ENCODE measurements at places on chromosomes 12 and 14. TPM values are rescaled to one million over a fixed set of nuclear protein-coding genes. Genes with fewer than 3 reads are reported as not detected.

- DNase-seq = no peak
Measured at GRCh38 chr14:90839889-90840266, 23.6 kb upstream of the TTC7B start.

The FOXN4 gene
- total RNA-seq = 0.22 TPM

GRCh38 chr14:26765301-26765700 lies 167.5 kb upstream of the NOVA1 start:
- no peak for DNase-seq

The TMEM132C gene
- 3.4 TPM for total RNA-seq

- DNase-seq = no peak
Measured at GRCh38 chr12:29691161-29691854, 92.4 kb downstream of the TMTC1 start.

GRCh38 chr14:56206596-56206995 lies 88.4 kb downstream of the PELI2 start:
- DNase-seq = no peak

GRCh38 chr12:52650520-52651081 lies 1.4 kb downstream of the KRT2 start:
- DNase-seq = peak; percentile 52

DNA sequence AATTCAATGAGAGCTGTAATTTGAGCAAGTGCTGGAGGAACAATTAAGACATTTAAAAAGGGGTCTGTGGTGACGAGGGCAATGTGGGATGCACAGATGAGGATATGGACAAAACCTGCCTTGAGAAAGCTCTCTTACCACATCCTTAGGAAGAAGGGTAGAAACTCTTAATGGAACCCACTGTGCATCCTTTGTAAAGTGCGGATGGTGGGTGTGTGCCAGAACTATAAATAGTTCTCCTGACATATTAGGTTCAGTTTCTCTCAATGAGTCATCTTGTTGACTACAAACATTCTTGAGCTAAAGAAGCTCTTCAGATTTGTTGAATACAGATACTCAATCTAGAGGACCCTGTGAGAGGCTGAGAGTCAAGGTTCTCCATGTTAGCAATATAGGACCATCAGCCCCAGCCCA lies 106.1 kb upstream of the ANO4 start:
- DNase-seq = no peak

DNA sequence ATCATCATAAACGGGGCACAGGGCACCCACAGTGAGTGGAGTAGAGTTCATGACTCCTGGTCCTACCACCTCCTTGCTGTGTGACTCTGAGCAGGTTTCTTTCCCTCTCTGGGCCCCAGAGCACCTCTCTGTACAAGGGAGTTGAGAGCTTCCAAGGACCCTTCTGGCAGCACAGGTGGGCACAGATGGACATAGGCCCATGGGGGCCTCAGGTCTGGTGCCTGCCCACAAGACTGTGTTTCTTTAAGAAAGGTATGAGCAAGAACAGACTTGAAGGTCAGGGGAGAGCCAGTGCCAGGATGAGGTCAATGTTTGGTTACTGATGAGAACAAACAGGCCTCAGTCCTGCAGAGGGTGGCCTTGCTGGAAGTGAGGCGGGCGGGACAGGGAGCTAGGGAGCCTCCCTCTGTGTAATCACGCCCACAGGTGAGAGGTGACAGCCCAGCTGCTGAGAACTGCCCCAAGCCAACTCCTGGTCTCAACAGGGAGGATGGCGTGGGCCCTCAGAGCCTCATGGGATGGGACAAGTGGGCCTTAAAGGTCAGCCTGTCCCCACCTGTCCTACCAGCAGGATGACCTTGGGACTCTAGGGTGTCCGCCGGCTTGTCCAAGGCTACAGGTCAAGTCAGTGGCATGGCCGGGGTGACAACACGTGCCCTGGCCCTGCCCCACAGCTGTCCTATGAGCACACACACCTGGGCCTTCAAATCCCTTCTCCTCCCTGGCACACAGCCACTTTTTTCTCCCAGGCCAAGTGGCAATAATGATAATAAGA lies 49.1 kb downstream of the CCDC85C start:
- DNase-seq = peak; percentile 90

The TOMM20L gene
- not detected for total RNA-seq

The KCNA1 gene
- total RNA-seq = not detected

DNA sequence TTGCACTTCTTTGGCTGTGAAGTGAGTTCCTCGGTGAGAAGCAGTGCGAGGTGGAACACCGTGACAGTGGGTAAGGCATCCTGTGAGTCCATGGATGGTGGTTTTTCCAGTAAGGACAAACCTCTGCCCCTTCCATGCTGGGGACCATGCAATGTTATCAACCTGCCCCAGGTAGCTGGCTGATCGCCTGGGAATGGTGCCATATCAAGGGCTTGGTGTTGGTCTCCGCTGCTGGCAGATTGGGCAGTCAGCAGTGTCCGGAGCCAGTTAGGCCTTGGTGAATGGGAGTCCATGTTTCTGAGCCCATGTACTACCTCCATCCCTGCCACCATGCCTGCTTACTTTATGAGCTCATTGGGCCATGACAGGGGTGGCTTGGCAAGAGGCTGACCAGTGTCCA lies 114.7 kb upstream of the C14orf180 start:
- no peak for DNase-seq

DNA sequence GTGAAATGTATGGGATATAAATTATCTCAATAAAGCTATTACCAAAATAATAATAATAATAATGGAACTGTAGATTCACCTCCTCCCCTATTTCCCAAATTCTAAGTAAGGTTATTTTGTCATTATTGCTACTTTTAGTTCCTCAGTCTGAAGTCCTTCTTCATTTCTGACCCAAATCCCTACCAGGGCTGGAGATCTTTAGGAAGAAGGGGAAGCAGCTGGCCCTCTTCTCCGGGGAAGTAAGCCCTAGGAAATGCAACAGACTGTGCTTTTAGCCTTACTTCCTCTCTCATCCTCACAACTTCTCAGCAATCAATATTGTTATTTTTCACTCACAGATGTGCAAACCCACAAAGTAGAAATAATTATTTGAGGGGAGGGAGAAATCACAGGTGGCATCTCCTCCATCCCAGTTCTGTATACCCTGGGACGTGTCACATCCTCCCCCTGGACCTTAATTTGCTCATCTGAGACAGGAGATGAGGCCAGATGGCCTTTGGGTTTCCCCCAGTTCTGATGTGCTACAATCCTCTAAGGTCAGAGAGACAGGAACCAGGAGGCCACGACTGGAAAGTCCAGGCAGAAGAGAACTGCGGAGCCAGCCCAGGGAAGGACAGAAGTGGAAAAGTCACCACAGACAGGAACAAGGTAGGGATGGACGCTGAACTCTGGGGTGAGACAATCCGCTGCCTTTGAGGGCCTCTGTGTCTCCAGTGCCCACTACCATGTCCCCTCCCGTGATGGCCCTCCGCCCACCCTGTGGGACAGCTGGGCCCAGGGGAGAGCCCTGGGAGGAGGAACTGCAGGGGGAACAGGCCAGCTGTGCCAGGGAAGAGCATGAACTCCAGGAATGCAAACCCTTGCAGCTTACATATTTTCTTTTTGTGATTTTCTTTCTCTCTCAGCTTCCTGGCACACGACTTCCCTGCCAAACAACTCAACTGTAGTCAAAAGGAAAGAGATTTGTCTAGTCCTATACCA lies 10.6 kb upstream of the TNFRSF1A start:
- no peak for DNase-seq

DNA sequence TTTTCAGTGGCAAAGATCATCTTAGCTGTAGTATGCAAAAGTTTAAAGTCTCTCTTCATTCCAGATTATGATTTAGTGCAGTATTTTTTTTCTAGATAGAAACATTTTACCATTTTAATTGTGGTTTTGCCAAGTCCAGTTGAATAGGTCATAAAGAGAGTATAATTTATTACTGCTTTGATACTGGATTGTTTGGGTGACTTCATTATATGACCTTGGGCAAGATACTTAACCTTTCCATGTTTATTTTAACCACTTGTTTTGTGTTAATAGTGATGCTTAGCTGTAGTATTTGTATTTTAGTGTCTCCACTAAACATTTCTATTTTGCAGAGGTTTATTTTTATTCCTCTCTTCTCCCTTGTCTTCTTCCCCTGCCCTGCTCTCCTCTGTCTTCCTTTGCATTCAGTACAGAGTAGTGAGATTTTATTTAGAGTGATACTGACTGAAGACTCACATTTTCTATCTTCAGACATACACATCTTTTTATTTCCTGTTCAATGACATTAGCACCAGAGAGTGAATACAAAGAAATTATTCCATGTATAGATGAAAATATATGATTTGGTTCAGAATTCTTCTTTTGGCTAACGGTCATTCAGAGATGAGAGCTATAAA lies 215.2 kb downstream of the ERC1 start:
- DNase-seq = no peak

- DNase-seq = no peak
Measured at GRCh38 chr14:65042296-65042695, 55.6 kb downstream of the FNTB start.

DNA sequence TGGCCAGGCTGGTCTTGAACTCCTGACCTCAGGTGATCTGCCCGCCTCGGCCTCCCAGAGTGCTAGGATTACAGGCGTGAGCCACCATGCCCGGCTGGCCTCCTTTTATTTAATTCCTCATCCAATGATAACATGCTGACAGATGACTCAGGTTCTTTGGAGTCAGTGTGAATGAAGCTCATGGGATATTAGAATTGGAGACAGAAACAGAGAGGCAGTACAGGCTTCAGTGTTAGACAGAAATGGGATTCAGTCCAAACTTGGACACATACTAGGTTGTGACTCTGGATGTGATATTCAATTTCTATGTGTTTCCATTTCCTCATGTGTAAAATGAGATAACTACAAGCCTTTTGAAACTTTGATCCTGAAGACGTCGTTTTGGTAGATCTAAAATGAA lies 47.3 kb downstream of the PDE3A start:
- DNase-seq = no peak

- no peak for DNase-seq
Measured at GRCh38 chr14:40911141-40911540, 695.5 kb upstream of the LRFN5 start.

GRCh38 chr12:2214411-2214810 lies 161.6 kb downstream of the CACNA1C start:
- peak; percentile 70 for DNase-seq

DNA sequence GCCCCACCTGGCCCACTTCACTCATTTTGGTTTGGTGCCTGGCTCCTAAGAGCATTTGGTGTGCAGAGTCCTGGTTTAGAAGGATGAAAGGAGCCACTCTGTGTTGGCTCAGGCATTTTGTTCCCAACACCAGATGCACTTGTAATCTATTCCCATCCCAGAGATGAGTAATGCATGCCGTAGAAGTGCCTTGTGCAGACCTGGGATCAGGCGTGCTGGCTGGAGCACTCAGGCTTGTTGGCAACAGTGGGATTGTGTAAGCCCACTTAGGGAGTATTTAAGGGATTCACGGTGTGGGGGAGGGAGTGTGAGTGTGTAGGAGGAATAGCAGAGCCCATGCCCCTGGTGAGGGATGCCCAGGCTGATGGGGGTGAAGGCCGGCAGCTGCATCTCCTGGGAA lies 501.5 kb upstream of the TBX3 start:
- no peak for DNase-seq

The CMA1 gene
- total RNA-seq = not detected

The TIMELESS gene
- 9.3 TPM for total RNA-seq
